ENCODE measurements at places on chromosomes 4 and X. TPM values are rescaled to one million over a fixed set of nuclear protein-coding genes. Genes with fewer than 3 reads are reported as not detected.

SH2D1A gene
- polyA plus RNA-seq, result 0.52 TPM

RPL39 gene
- 4,973 TPM for polyA plus RNA-seq

- no peak for DNase-seq
Observed at GRCh38 chrX:84108584-84108983, 79.4 kb downstream of the RPS6KA6 start.

- no peak for DNase-seq
Observed at GRCh38 chr4:1290165-1290977, 680 bp downstream of the MAEA start.

DNA sequence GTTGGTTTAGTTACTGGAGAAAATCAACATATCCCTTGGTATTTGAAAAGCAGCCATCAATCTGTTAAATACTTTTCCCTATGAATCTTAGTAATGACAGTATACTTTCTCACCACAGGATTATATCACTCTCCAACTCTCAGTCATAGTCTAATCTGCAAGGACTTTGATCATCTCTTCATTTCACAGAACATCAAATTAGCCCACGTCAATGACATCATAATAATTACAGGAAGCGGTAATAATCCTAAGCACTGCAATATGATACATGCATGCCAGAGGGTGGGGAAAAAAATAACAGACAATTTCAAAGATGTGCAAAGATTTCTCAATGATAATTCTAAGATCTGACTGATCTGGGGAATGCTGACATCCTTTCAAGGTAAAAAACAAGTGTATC is 404.1 kb downstream of the GPM6A start:
- DNase-seq, result no peak

- no peak for DNase-seq
Observed at GRCh38 chrX:37824491-37825214, 22.7 kb downstream of the DYNLT3 start.

DNA sequence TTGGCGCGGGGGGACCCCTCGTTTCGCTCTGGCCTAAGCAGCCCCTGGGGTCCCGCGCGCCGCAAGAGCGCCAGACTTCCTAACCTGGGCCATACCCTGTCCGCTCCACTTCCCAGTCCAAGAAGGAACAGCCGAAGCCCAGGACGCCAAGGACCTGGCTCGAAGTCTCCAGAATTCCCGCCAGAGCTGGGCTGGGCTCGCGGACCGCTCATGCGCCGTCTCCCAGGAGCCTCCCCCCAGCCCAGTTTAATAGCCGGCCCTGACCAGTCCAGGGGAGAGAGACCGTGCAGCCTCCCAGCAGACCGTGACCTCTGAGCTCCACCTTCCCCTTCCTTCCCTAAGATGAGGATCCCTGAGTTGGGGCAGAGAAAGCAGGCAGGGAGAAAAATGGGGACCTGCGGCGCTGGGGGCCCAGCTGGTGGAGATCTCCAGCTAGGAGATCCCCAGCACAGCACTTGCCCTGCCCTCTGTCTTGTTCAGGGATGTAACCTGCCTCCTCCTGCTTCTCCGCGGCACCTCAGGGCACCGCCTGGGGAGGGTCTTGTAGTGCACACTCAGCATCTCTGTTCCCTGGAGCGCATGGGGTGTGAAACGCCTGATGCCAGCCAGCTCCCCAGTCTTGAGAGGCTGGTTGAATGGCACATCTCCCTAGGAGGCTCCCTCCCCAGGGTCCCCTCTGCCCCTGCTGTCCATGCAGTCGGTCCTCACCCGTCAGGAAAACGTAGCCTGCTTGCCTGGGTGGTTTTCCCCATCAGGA is 1.2 kb upstream of the LETM1 start:
- DNase-seq, result no peak

GRCh38 chr4:6681191-6681590 is 12.5 kb upstream of the S100P start:
- no peak for DNase-seq

DNA sequence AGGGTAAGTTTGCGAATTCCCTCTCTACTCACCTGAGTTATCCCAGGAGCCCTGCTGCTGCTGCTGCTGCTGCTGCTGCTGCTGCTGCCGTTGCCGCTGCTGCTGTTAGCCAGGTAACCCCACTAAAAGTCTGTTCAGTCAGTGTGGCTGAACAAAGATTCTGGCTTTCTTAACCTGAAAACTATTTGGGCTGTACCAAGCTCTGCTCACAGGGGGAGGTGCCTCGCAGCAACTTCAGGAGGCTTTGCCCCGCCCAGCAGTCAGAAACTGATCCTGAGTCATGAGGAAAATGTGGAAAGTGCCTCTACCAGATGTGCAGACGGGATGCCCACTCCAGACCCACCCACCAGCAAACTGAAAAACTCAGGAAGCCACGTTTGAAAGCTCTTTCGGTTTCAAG is at the start of gene CAPN6:
Gene CAPN6, minus strand, starts transcription at position 145 of the 400 bp plus-strand sequence. CDS start 6,547 bp downstream, outside the sequence.
- DNase-seq, result no peak

- DNase-seq, result no peak
Observed at GRCh38 chr4:38684271-38684670, 20.3 kb downstream of the KLF3 start.

DNA sequence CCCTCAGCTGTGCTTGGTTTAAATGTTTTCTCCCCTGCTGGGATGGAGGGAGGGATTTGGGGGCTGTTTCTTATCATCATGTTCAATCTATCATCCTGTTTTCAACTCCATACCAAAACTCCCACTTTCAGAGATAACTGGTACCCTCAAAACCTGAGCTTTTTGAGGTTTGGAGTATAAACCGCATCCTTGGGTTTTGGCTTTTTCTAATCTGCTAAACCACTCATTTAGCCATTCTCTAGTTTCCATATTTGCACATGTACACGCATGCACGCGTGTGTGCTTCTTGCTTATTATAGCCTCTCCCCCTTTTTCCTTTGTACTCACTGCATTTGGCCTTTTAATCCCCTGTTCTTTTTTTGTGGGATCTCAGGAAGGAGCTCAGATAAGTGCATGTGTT is 116.7 kb upstream of the TEX13D start:
- DNase-seq, result no peak

DNA sequence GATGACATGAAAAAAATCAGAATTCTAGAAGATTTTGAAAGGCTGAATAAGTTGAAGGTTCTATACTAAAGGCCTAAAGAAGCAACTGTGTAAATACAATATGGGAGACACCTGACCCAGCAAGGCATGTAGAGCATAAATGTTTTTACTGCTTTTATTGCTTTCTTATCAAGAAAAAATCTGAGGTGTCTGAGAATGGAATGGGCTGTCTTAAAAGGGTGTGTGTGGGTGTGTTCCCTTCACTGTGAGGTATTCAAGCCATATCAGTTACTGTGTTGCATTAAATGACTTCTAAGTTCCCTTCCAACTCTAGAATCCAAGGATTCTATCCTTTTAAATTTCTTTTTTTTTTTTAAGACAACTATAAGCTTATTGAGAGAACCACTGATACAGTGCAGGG is 15.7 kb downstream of the ATP8A1 start:
- DNase-seq, result no peak

DNA sequence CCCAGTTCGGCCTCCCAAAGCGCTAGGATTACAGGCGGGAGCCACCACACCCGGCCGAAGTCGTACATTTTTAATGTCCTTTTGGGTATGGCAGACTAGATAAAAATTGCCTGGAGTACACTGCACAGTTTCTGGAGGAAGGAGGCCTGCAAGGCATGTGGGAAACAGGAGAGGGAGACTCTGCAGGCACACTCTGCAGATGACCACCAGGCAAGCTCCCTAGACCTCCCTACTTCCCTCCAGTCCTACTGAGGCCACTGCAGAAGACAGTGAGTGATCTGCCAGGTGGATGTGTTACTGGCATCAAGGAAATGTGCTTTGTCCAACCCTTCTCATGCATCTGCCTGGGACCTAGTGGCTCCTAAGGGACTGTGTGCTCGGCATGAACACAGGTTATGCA is 11.4 kb downstream of the PDLIM3 start:
- DNase-seq, result no peak

DNA sequence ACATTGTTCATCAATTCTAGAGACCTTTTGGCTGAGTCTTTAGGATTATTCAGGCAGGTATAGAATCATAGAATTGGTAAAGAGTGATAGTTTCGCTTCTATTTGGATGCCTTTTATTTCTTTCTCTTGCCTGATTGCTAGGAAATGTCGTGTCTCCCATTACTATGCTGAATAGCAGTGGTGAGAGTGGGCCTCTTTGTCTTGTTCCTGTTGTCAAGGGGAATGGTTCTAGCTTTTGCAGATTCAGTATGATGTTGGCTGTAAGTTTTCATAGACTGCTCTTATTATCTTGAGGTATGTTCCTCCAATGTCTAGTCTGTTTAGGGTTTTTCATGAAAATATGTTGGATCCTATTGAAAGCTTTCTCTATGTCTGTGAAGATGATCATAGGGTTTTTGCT is 200.2 kb upstream of the PABPC4L start:
- no peak for DNase-seq

Data from naive B cell (primary cell).